ENCODE measurements at places on chromosomes 16 and 17.
A peak's percentile ranks its signal among the peaks of the same experiment; 100 is the strongest.

- no peak for DNase-seq
These were observed 751 bp upstream of the DOC2B start for GRCh38 chr17:182050-182751.

DNA sequence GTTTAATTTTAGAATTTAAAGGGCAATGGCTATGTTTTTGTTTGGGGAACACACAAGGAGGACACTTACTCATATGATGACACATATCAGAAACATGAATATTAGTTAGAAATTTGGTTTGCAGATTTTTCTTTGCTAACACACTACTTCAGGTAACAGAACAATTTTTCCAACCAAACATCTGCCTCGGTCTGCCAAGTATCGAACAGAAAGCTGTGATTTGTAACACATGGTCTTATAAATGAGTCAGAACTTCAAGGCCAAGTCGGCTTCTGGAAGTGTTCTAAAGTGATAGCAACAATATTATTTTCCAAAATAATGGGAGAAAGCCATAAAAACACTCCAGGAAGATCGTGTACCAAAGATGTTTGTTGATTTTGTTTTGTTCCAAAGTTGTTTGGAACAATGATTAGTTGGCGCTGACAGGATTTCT is 75.9 kb upstream of the PMFBP1 start:
- DNase-seq = peak; percentile 1

GRCh38 chr16:35510701-35511100 is 2051.3 kb downstream of the TP53TG3F start:
- DNase-seq = no peak

- DNase-seq = peak; percentile 78
These were observed 54.9 kb downstream of the SREBF1 start for GRCh38 chr17:17781591-17782496.

DNA sequence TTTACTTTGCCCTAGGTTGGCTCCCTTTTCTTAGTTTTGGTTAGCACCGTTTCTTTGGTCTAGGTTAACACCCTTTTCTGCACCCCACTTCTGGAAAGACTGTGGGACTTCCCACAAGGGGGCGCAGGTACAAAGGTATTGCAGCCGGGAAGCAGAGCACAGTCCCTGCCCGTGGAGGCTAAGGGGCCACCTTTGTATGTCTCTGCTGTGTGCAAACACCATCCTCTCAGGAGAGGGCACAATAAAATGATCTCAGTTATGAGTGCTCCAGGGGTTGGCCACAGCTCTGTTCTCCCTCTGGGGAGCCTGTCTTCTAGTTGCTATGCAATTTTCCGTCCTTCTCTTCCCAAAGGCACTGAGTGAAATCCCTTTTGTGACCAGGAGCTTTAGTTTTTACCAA is 28.4 kb upstream of the TMC5 start:
- peak; percentile 39 for DNase-seq

GRCh38 chr16:707062-707538 is 1.5 kb upstream of the FBXL16 start:
- no peak for DNase-seq

DNA sequence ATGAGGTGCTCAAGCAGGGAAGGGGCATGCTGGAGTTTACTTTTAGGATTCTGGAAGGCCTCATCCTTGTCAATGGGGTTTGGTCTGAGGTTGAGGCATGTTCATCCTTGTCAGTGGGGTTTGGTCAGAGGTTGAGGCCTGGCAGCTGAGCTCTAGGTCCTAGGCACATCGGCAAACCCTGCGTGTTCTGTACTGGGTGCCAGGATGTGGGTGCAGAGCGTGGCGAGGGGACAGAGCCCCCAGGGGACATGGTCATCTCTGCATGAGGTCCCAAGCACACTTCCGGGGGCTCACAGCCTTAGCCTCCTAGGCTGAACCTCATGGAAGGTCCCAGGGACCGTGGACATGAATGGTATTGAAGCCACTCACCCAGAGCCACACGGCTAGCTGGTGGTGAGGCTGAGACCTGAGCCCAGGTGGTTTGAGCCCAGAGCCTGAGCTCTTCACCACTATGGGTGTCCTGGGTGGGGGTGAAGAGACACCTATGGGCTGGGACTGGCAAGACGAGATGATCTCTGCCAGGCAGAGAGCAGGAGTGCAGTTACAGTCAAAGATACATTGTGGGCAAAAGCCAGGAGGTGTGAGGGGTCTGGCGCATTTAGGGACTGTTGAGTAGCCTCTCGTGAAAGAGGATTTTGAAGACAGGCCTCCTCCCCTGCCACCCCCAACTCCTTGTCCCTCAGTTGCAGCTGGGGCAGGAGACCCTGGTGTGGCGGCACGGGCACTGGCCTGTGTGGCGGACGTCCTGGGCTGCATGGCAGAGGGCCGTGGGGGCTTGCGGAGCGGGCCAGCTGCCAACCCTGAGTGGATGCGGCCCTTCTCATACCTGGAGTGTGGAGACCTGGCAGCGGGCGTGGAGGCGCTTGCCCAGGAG is 19.3 kb downstream of the FCSK start:
- DNase-seq = no peak

DNA sequence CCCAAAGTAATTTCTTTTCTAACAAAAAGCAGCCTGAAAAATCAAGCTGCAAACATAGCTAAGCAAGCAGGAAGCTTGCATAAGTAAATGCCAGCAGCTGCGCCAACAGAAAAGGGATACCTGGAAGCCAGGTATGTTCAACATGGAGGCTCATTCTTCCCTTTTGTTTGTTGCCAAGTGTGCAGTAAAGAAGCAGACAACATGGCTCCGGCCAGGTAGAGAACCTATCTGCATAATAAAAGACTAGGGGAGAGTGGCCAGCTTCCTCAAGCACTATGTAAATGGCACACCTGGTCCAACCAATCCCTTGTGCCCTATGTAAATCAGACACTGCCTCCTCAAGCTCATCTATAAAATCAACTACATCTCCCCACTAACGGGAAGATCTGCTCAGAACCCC is 1407.0 kb downstream of the CDH11 start:
- no peak for DNase-seq

DNA sequence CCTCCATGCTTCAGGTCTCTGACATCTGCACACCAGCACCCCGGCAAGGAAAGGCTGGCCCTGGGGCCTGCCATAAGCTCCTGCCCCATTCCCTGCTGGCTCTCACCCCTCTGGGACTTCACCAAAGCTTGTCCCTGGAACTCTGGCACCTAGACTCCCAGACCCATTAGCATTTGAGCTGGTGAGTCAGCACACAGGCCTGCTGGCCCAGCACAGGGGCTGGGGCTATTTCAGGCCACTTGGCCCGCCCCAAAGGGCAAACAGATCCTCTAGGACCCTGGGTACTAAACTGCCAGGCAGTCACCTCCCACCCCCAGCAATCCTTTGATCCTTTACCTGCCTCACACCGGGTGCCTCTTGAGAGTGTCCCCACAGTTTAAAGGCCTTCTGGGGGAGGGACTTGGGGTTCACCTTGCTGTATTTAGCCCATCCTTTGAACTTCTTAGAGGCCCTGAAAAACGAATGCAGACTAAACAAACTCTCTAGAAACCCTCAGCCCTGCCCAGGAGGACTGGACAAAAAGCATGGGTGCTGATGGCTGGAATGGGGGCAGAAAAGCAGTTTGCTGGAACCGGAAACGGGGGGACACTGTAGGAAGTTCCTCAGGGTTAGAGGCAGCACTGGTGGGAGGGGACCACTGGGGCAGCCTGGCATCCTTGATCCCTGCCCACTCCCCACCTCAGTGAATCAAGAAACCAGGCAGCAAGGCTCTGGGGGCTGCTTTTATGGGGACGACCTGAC is 3.2 kb upstream of the SAMD14 start:
- no peak for DNase-seq

DNA sequence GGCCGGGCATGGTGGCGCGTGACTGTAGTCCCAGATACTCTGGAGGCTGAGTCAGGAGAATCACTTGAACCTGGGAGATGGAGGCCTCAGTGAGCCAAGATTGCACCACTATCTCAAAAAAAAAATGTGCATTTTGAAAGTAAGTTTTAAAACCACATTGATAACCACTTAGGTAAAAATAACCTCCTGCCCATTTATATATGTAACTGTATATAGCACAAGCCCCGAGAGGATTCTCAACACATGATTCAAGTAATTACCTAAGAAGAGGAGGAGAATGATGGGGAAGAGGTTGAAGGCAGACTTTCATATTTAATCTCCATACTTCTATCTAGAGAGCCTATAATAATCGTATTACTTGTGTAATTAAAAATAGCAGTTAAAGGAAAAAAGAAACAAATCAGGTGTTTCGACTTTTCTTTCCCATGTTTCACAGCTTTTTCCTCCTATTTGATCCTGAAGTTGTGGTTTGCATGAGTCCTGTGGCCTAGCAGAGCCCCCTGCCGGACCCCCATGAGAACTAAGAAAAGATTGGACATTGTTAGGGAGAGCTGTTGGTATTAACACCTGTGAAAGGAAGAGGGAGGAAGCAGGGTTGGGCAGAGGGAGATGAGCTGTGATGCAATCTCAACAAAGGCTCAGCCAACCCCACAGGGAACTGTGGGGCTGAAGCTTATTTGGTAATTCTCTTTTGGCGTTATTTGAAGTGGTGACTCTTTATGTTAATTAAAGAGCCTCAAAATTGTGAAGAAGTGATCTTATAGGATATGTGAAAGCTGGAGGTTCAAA is 22.1 kb downstream of the PMFBP1 start:
- no peak for DNase-seq

DNA sequence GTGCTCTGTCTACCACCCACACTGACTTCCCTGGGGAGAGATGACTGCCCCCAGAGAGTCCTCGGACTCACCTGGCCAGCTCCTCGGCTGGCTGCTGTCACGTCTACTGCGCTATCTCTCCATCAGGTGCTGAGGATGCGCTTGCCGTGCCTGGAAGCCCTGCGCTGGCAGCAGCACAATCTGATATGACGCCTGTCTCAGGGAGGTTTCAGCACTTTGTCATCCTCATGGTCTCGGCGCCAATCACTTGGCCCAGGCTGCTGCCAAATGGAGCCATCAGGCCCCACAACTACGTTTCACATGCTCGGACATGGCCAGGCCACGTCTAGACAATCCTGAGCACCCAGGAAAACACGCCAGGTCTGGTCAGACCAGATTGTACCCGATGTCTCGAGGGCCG is 46.7 kb downstream of the FOXL1 start:
- peak; percentile 19 for DNase-seq

GRCh38 chr16:64924086-64924485 is 197.8 kb downstream of the CDH11 start:
- DNase-seq = no peak

DNA sequence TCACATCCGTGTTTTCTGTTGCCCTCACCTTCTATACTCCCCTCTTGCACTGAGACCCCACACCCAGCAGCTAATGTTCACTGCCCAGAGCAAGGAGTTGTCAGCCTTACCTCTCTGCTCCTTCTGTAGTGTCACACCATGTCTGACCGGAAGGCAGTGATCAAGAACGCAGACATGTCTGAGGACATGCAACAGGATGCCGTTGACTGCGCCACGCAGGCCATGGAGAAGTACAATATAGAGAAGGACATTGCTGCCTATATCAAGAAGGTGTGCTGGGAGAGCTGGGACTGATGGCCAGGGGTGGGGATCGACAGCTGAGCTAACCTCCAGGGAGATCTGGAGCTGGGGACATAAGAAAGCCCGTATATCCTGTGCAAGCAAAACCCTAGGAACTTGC is 3.7 kb downstream of the DYNLL2 start:
- no peak for DNase-seq

DNA sequence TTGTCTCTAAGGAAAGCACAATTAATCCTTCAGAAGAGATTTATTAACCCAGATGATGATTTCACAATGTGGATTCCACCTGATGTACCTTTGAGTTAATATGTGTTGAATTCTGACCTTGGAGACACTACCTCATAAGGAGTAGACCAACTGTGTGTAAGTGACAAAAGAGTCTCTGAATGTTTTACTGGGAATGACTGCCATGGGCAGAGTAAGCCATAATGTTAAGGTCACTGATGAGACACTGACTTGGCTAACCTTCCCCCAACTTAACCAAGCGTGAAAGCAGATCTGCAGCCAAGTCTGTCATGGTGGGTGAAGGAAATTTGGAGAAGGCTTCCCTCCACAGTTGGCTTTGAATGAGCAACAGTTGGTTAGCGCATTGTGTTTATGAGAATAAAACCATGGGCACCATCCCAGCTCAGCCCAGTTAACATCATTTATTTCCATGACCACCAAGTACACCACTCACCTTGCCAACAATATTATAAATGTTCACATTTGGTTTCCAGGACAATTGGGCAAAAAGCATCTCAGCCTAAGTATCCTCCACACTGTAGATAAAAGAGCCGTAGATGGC is 618.5 kb downstream of the KCNJ2 start:
- no peak for DNase-seq

DNA sequence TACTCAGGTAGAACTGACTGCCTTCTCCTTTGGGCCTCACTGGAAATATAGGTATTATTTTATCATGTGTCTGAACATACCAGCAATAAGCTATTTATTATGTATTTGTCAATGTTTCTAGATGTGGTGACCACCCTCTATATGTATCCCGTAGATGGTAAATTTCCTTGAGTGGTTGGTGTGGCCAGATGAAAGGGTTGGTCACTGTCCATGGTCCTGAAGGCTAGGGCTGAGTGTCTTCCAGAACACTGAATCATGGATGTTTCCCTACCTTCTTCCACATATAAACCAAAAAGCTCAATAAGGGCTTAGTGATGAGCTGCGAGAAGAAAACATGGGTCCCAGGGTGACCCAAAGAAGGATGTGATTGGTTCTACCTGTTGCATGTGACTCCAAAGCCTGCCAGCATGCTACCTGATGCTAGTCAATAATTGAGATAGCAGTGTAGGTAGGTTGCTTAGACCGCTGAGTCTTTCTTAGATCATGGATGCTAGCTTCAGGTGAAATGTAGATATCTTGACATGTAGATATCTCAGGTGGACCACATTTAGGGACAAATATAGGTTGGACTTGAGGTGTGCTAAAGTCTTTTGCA is 150.3 kb downstream of the ASIC2 start:
- DNase-seq = peak; percentile 59

GRCh38 chr17:75856062-75856756 is 1.1 kb upstream of the WBP2 start:
- DNase-seq = peak; percentile 26
